ENCODE measurements at places on chromosomes 2 and 18.

- DNase-seq, result no peak
Measured at GRCh38 chr18:26378701-26379100, 152.5 kb downstream of the TAF4B start.

DNA sequence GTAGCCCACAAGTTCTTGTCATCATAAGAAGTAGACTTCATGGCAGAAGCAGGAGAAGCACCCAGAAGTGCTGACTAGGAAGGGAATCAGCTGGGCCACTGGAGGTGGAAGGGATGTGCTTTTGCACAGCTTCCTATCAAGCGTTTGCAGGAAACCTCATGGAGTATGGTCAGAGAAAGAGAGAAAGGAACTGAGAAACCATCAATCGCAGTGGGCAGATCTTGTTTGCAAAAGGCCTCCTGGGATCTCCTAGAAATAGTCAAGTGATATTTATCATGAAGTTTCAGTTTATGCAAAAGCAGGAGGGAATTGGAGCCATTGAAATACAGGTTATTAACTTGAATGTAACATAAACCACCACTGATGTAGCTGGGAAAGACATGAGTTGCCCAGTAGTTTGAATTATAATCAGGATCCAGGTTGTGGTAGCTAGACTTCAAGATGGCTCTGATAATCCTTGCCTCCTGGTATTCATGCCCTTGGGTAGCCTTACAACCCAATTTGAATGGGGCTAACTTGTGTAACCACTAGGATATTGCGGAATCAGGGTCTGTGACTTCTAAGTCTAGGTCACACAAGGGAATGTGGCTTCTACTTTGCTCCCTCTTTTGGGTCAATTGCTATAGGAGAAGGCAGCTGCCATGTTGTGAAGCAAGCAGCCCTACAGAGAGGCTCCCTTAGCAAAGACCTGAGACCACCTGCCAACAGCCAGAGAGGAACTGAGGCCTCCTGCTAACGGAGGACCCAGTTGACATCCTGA, 69.8 kb upstream of the TCF4 start:
- DNase-seq, result no peak

- DNase-seq, result no peak
Measured at GRCh38 chr2:11910971-11911370, 164.5 kb downstream of the LPIN1 start.

- no peak for DNase-seq
Measured at GRCh38 chr2:223669453-223670225, 67.5 kb upstream of the SCG2 start.

GRCh38 chr2:149766339-149766738, 178.8 kb upstream of the MMADHC start:
- no peak for DNase-seq

DNA sequence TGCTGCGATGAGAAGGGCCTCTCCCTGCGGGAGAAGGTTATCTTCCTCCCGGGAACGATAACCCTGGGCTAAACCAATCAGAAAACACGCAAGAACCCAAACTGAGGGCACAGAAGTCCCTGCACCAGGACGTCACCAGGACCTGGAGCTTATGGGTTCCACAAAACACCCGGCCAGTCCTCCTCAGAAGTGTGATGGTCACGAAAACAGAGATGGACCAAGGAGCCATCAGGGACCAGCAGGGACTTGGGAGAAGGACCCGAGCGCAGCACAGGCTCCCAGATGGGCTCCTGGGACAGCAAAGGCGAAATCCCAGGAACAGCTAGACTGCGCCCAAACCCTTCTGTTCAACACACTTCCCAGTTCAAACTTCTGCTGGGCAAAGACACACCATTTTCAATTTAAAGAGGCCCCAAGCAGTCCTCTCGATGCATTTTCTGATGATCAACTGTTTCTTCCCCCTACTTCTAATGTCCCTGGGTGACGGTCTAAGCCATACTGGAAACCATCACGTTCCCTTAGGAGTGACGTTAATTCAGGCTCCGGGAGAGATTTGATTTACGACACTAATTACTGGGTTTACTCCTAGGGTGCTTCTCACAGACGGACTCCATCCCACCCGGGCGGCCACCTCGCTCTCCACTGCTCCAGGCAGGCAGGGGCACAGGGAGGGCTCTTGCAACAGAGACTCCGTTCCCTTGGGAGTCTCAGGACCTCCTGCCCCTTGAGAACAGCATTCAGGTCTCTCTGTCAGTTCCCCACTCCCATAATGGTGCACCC, 29.2 kb downstream of the ZNF516 start:
- DNase-seq, result no peak

DNA sequence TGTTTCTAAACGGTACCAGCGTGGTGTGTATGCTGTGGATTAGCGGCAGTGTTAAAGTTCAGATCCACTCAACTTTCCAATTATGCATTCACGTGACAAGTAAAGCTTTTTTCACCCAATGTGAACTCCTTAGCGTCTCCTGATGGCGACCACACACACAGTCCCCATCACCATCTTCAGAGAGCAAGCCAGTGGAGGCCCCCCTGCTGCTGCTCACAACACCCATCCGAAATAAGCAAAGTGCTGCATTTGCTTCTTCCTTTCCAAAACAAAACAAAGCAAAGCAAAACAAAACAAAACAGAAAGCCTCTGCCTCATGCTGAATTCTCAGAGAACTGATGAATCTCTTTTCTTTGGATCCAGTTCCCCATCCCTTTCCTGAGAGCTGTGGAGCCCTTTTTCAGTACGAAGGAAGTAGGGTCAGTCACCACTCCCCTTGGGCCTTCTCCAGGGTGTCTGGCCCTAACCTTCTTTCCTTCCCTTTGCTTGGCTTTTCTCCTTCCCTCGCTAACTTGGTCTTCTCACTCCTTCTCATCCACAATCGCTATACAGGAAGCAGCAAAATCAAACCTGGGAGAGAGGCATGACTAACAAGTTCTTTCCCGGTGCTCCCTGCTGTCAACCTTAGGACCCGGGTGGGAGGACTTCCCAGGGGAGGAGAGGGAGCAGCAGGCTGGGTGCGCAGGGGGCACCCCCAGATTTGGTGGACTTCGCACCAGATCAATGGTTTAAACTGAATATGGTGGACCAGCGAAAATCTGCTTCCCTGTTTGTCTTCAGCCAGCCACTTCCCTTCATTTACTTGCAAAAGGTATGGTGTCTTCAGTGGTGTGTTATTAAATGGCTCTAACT, 56.0 kb downstream of the NRP2 start:
- DNase-seq, result no peak

- no peak for DNase-seq
Measured at GRCh38 chr2:175187378-175187777, 5.9 kb upstream of the ATP5MC3 start.

Measured in RWPE1 (cell line).